Trophoblast cell (in vitro differentiated cells and primary cell): ENCODE measurements at places on chromosomes 12 and 14.
A peak's percentile ranks its signal among the peaks of the same experiment; 100 is the strongest.

DNA sequence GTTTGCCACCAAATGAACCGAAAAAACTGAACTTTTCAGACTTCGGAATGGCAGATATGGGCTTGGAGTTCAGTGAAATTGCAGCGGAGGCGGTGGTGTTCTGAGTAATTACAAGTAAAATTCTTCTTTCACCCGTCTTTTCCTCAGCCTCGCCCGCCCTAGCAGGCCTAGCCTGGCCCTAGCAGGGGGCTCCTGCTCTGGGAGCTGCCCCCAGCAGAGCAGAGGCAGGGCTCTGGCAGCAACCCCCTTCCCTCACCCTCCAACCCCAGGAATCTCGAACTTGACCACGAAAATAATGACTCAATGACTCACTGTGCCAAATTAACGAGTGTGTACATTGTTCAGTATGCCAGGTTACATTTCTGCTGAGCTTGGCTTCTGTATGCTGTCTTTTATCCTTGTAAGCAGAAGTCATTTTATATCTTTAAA is 1.1 kb downstream of the PAPLN start:
- peak; percentile 31 for DNase-seq

GRCh38 chr12:113092607-113093408 is 36.3 kb downstream of the DTX1 start:
- DNase-seq, result peak; percentile 33

- no peak for DNase-seq
These were observed 311.2 kb downstream of the DUSP6 start for GRCh38 chr12:89041078-89041477.

DNA sequence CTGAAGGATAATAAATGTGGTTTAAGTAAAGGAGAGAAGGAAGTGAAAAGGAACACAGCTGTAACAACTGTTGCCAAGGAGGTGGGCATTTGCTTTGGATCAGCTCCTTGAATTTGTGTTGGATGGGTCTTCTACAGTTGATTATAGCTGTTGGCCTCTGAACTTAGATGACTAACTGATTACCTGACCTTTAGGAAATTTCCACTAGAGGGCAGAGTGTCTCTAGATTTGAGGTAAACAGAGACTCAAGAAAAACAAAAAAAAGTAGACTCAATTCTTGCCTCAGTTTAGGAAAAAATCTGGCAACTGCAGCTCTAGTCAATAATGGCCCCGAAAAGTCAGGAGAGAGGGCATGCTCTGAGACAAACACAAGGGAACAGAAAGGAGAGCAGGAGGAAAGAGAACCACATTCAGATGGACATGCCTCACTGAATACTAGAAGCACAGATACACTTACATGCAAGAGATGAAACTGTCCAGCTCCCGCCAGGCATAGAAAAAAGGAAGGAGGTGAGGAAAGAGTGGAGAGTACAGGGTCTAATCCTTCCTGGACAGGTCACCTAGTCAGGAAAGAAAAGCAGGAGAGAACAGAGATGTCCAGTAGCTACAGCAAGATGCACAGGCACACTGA is 20.6 kb downstream of the COX14 start:
- no peak for DNase-seq

- DNase-seq, result no peak
These were observed 114.8 kb downstream of the BCL11B start for GRCh38 chr14:99157246-99157645.

- peak; percentile 69 for DNase-seq
These were observed 787 bp downstream of the HECTD4 start for GRCh38 chr12:112381406-112381882.

GRCh38 chr12:122421821-122422729 is at the start of gene CLIP1:
Gene CLIP1, minus strand, starts transcription at chr12:122422669. Its CDS starts 42,217 bp downstream, at chr12:122380452.
- DNase-seq, result peak; percentile 86

DNA sequence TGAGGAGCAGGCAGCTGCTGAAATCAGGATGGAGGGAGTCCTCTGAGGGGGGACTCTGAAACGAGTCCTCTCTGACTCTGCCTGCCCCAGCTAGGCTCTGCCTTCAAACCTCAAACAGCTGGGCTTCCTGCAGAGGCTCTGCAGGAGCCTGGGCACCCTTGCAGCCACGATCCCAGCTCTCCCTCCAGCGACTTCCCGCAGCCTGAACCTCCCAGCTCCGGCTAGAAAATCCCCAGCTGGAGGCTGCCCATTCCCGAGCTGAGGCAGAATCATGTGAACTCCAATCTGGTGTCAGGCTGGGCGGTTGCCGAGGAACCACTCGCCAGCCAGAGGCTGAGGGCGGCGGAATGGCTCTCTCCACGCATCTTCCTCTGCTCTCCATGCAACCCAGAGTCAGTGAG is at the start of gene GPR68:
Gene GPR68 (minus strand): TSS at position 204 of the 401 bp plus-strand sequence. CDS start 9,654 bp downstream, outside the sequence.
- no peak for DNase-seq

GRCh38 chr14:100813291-100813690 is 12.6 kb upstream of the MEG3 start:
- DNase-seq, result no peak

DNA sequence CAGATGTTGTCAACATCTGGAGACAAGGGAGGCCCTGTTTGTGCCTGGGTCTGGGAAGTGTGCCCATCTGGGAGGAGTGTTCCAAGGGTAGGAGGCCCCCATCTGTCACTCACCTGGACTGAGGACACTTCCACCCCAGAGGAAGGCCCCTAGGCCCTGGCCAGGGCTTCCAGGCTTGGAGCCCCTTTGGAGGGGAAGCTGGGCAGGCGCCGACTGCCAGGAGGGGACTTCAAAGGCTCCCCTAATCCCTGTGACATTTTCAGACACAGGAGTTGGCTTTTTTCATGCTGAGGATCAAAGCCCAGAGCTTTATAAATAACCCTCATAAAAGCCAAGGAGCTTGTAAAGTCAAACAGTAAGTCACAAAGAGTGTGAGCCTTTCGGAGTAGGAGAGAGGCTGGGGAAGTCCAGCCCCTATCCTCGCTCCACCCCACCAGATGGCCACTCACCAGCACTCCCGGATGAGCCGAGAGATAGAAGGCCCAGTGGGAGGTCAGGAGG is 17.6 kb upstream of the FAM222A start:
- DNase-seq, result no peak

DNA sequence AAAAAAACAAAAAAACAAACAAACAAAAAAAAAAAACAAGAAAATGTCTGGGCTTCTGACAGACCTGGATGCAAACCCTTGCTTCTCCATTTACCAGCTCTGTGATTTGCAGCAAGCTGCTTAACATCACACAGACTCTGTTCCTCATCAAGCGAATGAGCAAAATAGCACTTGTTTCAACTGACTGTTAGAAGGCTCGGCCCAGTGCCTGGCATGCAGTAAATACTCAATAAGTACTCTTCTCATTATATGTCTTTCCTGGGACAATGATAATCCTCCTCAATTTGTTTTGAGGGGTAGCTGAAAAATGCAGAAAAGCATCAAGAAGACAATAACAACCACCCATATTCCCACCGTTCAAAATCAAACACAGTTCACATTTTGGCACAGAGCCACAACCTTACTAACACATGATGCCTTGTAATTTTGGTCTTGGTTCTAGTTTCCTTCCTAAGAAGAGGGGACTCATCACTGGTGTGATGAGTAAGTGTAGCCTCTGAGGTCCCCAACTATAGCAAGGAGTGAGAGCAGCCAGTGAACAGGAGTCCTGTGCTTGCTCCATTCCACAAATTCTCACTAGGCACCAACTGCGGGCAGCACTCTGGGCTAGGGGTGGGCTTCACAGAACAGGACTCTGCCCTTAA is 60.4 kb downstream of the TTC7B start:
- DNase-seq, result peak; percentile 22

- peak; percentile 51 for DNase-seq
These were observed 2.7 kb downstream of the PCNX4 start for GRCh38 chr14:60094306-60094897.

- DNase-seq, result no peak
These were observed 45.1 kb upstream of the PRPF39 start for GRCh38 chr14:45038865-45039264.

DNA sequence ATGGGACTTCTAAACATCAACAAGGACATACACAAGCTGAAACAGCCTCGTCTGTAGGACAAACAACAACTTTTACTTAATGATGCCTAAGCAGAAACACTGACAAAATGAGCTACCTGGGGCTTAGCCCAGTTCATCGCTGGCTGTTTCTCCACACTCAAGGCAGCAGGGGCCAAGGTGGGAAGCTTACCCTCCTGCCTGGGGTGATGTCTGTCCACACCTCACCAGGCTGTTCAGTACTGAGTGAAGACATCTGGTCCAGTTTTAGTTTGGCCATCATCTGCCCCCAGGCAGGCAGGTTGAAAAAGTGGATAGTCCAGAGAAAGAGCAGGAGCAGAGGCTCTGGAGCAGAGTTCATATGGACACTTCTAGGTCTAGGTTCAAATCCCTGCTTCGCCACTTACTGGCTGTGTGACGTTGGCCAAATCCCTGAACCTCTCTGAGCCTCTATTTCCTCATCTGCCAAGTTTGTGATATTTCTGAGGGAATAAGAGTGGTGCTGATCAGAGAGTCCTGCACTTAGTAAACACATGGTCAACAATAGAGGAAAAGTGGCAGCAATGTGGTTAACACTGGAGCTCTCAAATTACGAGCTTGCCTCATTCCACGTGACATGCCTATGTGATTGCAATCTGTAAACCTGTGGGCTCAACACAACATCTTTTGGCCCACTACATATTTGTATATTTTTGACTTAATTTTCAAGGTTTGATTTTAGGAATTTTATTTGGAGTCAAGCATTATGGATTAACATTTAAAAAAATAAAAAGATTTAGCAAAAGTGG is 720.1 kb upstream of the TMEM132C start:
- no peak for DNase-seq

GRCh38 chr12:40727774-40728483 is 35.7 kb downstream of the CNTN1 start:
- no peak for DNase-seq

DNA sequence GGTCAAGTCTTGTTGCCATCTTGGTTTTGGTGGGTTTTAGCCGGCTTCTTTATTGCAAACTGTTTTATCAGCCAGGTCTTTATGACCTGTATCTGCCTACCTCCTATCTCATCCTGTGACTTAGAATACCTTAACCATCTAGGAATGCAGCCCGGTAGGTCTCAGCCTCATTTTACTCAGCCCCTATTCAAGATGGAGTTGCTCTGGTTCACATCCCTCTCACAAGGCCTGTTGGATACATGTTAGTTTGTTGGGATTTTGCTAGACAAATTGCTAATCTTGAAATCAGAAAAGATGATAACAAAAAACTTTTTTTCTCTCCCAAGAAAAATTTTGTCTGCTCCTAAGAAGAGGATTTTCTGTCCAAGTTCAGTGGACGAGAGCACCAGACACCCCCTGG is 27.6 kb upstream of the CCDC63 start:
- DNase-seq, result no peak

DNA sequence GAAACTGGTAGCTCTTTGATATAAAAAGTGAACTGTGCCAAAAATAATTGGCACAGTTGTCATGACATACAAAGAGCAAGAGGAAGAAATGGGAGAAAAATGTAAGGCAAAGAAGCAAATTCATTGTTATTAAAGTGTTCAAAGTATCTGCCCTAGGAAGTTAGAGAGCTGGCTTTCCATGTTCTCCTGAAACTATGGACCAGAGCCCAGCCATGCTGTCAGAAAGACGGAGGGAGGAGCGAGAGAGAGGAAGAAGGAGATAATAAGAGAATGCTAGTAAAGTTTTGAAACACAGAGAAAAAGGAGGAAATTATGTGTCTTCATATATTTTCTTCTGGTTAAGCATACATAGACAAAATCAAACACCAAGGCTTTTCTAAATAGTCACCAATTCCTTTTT is 78.1 kb upstream of the PELI2 start:
- no peak for DNase-seq

DNA sequence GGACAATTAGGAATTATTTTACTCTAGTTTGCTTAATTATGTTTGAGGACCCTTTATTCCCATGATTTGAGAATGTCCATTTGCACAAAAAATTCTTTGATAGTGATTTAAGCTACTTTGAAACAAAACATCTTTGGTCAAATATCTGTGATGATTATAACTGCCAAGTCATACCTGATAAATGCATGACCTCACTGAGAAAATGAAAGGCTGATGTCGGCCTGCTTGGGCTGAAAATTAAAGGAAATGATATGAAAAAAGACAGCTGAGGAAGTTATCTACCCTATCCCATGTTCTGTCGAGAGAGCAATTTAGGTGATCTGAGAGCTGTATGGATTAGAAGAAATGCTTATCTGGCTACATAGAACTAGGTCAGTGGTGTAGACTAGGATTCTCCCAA is 43.6 kb downstream of the ATL1 start:
- no peak for DNase-seq

DNA sequence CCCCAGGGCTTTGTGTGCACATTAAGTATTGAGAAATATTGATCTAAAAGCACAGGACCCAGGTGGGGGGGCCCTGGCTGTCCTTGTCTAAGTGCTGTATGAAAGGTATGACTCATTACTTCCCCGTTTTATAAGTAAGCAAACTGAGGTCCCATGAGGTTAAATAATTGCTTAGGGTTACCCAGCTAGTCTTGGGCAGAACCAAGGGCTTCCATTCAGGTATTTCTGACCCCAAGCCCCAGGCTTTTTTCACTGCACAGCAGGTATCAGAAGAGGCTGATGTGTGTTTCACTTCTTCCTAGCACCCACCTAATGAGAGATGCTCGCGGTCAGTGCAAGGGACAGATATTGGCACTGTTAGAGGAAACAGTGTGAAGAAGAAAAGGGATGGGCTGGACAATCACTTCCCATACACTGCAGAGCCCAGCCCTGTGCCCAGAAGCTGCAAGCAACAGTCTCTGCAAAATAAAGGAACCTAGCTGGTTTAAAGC is 4.7 kb upstream of the TC2N start:
- DNase-seq, result no peak

GRCh38 chr12:42585841-42586216 is 3.7 kb downstream of the PRICKLE1 start:
- no peak for DNase-seq

GRCh38 chr14:35044939-35045797 is 904 bp upstream of the FAM177A1 start:
- peak; percentile 90 for DNase-seq

DNA sequence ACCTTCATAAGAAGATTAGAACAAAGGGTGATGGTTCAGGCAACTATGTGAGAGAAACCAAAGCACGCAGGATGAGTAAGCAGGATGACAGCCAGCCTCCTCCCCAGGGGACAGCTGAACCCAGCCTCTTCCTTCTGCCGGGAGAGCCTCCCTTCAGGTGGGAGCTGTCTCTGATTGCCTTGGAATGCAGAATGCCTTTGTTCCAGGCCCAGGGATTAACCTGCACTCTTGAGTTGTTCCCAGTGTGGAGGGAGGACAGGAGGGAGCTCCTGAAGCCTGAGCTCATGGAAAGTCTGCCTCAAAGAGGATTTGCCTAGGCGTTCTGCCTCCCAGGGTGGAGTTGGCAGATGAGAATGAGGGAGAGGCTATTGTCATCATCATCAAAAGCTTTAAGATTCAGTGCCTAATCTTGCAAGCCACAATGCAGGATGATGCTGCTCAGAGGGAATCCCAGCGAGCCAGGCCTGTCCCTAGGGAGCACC is 3.6 kb upstream of the KRT6A start:
- peak; percentile 95 for DNase-seq
